ENCODE measurements at places on chromosomes 4 and X.

DNA sequence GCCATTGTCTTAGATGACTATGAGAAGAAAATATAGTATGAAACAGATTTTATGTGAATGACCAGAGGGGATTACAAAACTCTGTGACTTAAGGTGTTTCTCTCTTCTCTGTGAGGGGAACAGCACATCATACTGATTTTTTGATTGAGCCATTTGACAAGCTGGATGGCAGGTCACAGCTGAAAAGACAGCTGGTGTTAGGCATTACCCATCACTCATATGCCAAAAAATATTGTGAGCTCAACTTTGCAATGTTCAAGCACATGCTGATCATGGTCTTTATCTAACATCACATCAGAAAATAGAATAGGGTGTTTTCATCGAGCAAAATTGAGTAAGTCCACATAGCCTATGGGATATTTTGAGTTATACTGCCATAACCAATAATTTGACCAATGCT is 86.7 kb upstream of the TECRL start:
- DNase-seq, result no peak

- DNase-seq, result no peak
These were observed 1329.5 kb upstream of the TENM3 start for GRCh38 chr4:180913750-180914149.

- DNase-seq, result no peak
These were observed 9.7 kb downstream of the OCIAD2 start for GRCh38 chr4:48896845-48897244.

DNA sequence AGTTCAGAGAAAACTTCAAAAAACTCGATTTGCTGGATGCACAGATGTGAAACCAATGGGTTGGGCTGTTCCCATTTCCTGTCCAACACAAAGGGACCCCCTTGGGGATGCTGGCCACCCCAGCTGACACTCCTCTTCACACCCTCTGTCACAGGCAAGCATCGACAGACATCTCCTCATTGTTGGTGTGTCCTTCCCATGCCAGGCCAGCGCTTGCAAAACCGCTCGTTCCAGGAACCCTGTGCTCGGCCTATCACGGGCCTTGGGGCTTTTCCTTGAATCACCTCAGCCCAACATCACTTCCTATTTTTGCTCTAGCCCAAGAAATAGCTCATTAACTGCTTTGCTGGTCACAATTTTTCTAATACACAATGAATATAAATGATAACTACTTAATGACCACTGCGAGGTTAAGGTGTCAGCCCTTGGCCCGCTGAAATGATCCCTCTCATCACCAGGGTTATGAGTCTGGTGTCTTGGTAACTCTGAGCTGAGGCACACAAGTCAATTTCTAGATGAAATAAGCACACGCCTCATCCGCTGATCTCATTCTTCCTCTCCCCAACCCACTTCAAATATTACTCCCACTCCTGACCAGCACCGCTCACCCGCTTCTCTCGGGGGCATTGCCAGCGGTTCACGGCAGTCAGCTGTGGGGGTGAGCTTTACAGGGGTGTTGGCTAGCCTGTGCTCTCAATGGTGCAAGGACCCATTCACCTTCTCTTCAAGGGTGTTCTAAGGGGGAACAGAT is 32.3 kb downstream of the BCOR start:
- no peak for DNase-seq

GRCh38 chrX:31272472-31272775 is 200.6 kb upstream of the FTHL17 start:
- no peak for DNase-seq

- DNase-seq, result no peak
These were observed 57.4 kb upstream of the PITX2 start for GRCh38 chr4:110680265-110680664.

- no peak for DNase-seq
These were observed 22.1 kb downstream of the KIT start for GRCh38 chr4:54679813-54680212.

DNA sequence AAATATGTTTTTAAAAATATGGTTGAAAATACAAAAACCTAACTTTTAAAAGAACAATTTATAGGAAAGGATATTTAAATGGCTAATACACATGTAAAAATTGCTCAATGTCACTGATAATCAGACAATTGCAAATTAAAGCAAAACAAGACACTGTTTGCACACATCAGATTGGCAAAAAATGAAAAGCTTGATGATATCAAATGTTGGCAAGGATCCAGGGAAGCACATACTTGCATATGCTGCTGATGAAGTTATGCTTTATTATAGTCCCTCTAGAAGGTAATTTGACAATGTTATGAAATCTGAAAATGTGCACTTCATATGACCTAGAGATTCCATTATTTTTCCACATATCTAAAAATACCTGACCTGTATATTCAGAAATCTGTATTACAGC is 45.7 kb upstream of the EPGN start:
- no peak for DNase-seq

DNA sequence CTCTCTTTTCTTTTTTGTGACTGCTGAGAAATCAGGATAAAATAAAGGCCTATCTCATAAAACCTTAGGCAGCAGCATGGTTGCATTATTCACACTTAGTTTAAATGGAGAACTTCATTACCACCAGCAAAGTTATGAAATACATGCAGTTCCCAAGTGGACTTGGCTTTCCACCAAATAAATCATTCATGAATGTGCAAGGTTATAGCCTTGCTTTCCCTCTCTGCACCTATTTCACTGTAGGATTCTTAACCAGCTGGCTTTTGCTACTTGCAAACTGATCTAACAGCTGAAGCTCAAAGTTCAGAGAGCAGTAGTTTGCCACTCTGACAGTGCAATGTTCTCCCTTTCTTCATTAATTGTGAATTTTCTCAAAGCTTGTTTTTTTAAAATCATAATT is 140.1 kb upstream of the SMIM31 start:
- no peak for DNase-seq

DNA sequence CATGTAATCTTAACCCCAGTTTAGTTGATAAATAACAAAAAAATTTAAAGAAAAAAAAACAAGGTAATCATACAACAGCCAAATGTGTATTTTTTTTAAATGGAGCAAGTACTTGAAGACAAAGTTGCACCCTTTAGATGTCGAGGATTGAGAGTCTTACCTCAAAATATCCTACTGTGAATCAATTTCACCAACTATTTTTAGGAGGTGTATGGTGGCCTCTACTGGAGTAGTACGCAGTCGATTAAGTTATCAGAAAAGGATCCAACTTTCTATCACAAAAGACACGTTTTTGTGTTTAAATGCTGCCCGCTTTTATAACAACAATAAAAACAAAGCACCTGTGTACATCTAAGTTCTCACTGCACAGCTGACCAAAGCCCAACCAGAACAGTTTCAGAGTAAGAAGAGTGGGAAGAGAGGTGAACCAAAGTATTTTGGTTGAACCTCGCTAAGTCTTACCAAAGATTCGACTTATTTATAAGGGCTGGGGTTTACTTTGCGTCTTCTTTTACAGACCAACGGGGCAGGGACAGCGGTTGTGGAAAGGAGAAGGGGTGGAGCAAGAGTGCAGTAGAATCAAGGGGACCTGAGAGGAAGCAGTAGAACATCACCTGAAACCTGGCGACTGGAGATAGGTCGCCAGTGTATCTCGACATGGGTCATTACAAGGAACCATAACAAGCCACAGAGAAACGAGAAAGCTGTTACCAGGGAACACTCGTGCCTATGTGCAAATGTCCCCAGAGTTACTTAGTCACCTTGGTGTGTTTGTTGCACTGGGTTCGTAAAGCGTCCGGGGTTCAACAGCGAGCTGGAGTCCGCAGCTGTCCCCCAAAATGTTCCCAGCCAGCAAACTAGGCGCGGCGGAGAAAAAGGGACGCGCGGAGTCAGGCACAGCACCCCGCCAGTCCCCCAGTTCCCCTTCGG is 1.1 kb downstream of the RPS6KA6 start:
- DNase-seq, result no peak

- no peak for DNase-seq
These were observed 166.6 kb downstream of the SPRY1 start for GRCh38 chr4:123562994-123563750.
